ENCODE measurements at places on chromosomes 6 and 20. TPM values are rescaled to one million over a fixed set of nuclear protein-coding genes. Genes with fewer than 3 reads are reported as not detected.

DNA sequence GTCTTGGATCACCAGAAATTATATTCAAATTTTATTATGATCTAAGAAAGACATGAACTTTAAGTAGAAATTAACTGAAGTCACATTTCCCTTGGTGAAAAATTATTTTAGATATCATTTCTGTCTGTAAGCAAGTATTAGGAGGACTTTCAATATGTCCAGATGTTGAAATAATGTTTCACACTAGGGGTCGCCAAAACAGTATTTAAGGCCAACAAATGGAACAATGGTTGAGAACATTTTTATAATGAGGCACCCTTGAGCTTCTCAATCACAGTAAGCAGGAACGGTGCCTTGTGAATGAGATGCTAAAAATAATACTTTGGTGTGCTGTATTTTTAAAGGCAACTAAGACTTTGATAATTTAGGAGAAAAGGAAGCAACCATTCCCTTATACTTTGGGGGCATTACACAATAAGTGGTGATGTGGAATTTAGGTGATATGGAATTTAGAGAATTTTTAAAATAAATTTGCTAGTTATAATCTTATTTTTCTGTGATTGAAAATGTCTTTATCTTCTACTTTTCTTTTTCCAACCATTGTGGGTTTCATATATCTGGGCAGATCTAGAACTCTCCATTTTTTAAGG lies 9.6 kb upstream of the SF3B5 start:
- peak; percentile 73 for DNase-seq

The CRISP2 gene
- total RNA-seq: not detected

DNA sequence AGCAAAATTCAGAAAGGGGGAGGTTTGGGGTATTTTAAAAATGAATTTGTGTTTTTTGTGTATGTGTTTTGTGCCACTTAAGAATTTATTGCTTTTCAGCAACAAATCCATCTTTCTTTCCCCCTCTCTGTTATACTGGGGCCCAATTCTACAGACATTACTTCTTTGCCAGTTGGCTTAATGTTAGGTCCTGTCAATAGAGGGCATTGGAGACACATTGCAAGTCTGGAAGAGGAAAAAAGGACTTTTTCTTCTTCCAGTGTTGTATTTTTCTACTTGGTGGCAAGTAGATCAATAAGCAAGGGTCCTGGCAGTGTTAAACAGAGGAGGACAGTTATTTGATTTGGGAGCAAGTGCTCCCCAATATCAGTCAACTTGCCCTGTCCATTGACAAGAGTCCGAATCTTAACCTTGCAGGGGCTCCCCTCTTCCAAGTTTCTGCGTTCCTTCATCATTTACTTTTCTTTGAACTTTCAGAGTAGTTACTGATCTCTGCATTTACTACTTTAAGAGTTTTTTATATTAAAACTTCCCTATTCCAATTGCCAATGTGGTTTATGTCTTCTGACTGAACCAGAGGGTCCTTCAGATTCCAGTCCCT lies 23.4 kb downstream of the SCML4 start:
- no peak for DNase-seq

GRCh38 chr20:23520185-23520584 lies 29.3 kb downstream of the CST8 start:
- DNase-seq: no peak

DNA sequence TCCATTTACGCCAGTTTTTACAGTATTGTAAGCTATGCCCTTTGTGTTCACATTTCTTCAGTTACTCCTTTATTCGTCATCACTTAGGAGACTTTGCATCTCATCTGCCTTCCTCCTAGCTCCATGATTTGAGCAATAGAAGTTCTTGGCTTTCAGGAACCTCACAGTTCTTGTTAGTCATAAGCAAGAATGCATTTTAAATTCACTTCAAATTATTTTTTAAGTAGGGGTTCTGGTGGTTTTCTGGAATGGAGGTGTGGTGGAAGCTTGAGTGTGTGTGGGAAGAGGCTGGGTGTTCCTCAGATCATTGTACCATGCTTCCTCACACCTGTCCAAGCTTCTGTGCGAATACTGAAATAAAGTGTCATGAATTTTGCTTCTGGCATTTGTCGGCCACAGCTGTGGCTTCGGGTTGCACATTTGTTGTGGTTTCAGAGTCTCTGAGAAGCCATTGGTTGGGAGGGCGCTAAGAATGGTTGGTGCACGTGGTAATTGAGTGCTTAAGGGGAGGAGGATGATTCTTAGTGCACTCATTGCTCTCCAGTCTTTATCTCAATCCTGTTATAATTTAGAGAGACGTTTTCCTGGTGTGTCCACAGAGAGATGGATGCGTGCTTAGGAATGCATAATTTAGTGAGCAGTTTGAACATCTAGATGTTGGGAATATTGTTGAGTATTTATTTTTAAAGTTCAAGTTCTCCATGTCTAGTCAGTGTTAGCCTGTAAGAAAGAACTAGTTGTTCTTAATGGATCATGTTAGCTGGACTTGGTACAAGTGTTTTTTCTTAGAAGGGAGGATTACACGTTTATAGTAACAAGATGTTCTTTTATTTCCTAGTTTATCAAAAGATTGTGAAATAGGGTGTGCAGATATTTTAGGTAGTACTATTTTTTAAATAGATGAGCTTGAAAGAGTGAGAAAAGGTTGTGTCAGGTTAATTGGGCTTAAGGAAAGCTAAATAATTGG lies 31.9 kb downstream of the FOXO3 start:
- DNase-seq: no peak

The POM121L2 gene
- total RNA-seq: not detected

- no peak for DNase-seq
These were observed 44.4 kb downstream of the RNF144B start for GRCh38 chr6:18431581-18431980.

DNA sequence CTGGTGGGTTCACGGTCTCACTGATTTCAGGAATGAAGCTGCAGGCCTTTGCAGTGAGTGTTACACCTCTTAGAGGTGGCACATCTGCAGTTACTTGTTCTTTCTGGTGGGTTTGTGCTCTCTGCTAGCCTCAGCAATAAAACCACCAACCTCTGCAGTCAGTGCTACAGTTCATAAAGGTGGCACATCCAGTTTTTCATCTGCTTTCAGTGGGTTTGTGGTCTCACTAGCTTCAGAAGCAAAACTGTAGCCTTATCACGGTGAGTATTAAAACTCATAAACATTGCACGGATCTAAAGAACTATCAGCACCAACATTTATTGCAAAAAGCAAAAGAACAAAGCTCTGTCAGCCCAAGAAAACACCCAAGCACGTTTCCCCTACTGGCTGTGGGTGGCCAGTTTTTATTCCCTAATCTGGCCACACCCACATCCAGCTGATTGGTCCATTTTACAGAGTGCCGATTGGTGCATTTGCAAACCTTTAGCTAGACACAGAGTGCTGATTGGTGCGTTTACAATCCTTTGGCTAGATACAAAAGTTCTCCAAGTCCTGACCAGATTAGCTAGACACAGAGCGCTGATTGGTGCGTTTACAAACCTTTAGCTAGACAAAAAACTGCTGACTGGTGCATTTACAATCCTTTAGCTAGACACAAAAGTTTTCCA lies 3.4 kb upstream of the TMEM14C start:
- no peak for DNase-seq

- DNase-seq: no peak
These were observed 375.5 kb downstream of the UTRN start for GRCh38 chr6:144660561-144661115.

DNA sequence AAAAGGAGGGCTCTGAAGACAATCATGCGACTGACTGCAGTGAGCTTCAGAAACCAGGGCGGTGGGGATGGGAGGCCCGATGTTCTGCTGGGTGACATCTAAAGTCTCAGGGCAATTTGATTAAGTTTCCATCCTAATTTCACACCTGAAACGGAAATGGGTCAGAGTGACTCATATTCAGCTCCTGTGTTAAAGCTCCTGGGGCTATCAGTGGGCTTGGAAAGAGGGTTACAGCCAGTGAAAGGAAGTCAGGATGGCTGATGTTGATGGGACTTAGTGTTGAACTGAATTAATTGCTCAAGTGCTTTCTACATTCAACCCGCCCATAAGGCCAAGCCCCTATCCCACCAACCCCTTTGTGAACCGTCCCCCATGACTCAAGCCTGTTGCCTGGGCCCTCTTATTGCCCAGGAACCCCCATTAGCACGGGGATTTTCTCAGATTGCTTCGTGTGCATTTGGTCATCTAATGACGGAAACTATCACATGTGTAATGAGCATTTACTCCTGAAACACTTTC lies 47.1 kb upstream of the TBC1D7 start:
- no peak for DNase-seq

DNA sequence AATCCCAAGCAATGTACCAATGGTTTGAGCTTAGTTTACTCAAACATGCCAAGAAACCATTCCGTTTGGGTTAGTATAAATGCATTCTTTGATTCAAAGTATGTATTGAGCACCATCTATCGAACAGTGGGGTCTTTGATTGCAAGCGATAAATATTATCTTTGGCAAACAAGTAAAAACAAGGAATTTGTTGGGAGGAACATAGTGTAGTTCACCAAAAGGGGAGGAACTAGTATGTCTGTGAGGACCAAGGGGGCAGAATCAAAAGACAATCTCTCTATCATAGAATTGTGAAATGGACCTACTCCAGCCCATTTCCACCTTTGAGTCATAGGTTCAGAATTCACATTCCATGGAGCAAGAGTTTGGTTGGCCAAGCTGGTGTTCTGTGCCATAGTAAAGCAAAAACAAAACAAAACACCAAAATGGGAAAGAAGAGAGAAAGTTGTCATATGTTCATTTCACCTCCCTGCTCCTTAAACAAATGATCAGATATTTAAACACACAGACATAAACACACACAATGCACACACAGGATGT lies 266.0 kb downstream of the TSHZ2 start:
- DNase-seq: no peak

DNA sequence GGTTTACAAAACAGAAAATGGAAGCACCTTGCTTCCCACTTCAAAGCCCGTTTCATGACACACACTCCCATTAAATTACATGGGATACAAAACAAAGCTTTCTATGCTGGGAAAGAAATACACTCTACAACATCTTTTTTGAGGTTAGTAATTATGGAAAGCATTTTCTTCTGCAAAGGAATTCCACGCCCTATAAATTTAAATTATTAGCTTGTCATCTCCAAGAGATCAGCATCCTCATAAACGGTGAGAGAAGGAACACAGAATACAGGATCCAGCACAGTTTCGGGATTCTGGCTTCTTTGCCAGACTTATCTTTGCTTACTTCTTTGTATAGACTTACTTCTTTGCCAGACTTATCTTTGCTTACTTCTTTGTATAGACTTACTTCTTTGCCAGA lies 1.3 kb upstream of the SMPDL3A start:
- DNase-seq: no peak

The SLC17A2 gene
- not detected for total RNA-seq

The AGER gene
- total RNA-seq: 4.9 TPM

DNA sequence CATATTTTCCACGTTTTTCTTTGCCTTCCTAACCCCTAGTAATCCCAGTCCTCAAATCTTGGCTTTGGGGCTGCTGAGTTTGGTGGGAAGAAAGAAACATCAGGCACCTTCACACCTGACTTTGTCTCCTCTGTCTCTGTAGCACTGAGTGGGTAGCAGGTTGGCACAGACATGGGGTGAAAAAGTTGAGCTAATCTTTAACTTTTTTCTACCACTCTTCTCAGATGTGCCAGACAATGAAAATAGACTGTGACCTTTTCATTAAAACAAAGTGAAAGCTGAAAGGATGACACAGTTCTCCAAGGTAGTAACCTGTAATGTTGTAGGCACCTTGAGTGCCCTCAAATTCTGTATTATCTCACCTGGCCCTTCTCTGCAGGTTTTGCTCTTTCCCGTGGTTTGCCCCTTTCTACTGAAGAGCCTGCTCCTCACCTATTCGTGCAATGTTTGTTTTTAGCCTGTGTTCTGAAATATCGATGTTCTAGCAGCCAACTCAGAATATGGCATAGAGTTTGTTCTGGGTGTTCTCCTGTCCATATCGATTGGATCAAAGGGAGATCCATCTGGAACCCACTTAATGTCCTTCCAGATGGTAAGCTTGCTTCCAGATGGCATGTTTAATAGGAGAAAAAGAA lies 57.8 kb upstream of the ATXN1 start:
- no peak for DNase-seq

DNA sequence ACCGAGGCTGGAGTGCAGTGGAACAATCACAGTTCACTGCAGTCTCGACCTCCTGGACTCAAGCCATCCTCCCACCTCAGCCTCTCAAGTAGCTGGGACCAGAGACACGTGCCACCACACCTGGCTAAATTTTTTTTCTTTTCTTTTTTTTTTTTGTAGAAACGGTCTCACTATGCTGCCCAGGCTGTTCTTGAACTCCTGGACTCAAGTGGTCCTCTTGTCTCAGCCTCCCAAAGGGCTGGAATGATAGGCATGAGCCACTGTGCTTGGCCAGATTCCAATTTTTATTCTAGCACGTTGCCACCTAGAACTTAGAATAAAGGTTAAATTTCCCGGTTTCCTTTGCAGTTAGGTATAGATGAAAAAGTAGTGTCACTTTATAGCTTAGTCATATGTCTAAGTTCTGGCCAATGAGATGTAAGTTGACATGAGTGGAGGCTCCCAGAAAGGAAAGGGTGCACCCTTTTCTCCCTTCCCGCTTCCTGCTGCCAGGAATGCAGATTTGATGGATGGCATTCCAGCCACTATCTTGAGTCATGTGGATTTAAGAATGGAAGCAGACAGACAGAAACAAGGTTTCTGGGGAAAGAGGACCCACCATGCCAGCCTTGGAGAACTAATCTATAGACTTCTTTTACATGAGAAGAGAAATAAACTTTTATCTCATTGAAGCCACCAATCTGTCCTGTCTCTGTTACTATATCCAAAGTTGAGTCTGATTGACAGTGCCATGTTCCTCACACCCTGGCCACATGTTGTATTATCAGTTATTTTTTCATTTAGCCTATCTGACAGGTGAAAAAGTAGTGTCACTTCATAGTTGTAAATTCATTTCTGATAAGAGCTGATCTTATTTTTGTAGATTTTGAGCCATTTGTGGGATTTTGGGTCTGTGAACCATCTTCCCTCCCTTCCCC lies 60.6 kb upstream of the NCOA3 start:
- DNase-seq: peak; percentile 52

DNA sequence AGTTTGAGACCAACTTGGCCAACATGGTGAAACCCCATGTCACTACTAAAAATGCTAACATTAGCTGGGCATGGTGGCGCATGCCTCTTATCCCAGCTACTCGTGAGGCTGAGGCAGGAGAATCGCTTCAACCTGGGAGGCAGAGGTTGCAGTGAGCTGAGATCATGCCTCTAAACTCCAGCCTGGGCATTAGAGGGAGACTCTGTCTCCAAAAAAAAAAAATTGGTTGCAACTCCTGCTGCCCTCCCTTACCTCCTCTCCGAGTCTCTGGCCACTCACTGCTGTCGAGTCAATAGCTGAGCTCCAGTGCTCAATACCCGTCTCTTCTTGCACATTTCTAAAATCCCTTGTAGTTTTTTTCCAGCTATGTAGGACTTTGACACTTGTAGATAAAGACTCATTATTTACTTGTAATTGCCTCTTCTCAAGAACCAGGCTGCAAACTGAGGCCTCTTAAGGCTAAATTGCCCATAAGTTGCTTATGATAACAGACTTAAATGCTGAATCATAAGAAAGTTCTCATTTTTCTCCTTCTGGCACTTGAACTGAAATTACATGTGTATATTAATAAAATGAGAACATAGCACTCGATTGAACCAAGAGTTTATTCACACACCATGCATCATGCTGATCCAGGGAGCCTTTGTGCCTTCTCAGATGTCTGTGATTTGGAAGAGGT lies 13.8 kb downstream of the HECA start:
- no peak for DNase-seq

Measured in HT-29 (cell line).